Right renal pelvis (tissue), 4 donors: ENCODE measurements at places on chromosomes 7 and 10.

DNA sequence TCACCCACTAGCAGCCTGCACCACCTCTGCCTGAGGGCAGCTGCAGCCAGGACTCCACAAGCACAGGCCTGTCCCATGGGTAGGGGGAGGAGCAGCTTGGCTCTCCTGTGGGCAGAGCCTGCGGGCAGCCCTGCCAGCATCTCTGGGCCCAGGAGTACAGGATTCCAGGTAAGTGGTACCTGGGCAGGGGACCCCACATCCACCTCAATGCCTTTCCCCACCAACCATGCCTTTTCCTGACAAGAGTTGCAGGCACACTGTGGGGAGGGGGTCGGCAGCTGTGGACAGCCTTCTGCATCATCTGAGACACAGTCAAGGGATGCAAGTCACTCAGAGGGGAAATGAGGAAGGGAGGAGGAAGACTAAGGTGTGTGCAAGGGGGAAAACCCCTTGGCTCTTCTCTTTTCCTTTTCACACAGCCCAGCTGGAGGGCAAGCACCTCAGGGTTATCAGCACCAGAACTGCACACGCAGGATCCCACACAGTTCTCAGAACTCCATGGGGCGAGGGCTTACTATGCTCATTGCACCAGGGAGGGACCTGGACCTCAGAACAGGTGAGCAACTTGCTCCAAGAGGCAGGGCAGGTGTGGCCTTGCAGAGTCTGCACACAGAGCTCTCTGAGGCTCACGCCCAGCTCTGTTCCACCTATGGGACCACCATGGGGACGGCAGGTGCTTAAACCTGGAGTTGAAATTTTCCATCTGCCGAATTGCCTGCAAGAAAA, 16.5 kb upstream of the ANTXRL start:
- no peak for DNase-seq

- DNase-seq, result no peak
Observed at GRCh38 chr7:50782375-50783208, at the start of gene GRB10. TSS of gene GRB10 (minus strand) at chr7:50782896. CDS start at chr7:50732322, 50,574 bp downstream.

DNA sequence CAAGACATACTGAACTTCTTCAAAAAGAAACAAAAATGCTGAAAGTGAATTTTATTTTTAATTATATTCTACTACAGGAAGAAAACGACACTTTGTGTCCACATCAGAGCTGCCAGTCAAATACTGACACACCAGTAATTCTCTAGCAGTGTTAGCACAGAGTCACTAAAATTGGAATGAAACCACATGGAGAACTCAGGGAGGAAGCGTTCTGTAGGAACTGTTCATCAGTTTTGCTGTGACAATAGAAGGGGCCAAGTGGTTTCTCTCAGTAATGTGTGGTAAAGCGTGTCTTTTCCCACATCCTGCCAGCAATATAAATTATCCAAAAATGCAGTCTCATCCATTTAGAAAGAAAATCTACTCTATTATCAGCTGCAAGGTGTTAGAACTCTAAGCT, 683.3 kb downstream of the GRM8 start:
- DNase-seq, result no peak

DNA sequence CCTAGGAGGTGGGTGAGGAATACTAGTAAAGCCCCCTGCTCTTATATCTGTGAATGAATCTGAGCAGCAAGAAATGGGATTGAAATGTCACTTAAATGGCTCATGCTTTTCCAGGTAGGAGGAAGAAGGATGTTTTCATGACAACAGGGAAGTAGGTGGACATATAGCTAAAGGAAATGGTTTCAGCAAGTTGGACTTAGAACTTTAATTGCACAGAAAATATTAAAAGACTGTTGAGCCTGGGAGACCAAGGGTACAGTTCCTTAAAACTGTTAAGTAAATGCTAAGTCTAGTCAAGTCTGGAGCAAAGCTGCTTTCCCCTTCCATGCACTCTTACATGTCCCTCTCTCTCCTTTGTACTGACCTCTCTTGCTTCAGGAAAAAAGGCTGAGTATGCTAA, 301.3 kb downstream of the HGF start:
- no peak for DNase-seq

- no peak for DNase-seq
Observed at GRCh38 chr10:113666682-113667252, 2.9 kb upstream of the NRAP start.

GRCh38 chr7:135920478-135920877, 56.7 kb downstream of the MTPN start:
- DNase-seq, result no peak

DNA sequence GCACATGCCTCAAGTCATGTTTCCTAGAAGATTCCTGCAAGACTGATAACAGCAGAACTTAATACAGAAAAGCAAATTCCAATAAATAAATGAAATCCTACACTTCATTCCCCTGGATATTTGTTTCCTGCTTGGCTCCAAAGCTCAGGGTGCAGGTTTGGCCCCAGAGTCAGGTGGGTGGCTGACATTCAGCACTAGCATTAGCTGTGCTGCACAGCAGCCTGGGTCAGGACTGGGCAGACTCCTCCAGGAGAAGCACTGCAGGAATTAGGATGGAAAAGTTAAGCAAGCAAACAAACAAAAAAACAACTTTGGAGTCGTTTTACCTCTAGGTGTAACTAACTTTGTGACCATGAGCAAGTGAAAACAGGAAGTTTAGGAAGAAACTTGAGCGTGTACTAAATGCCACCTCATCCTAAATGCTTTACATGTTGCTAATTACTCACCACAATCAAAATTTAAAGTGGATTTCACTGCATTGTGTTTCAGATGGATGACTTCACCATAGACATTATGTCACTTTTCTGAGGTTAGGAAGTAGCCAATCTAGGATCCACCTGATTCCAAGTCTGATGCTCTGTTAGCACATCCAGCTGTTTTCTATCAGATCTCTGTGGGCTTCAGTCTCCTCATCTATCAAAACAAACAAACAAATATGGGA, 239.4 kb downstream of the C7orf25 start:
- no peak for DNase-seq

DNA sequence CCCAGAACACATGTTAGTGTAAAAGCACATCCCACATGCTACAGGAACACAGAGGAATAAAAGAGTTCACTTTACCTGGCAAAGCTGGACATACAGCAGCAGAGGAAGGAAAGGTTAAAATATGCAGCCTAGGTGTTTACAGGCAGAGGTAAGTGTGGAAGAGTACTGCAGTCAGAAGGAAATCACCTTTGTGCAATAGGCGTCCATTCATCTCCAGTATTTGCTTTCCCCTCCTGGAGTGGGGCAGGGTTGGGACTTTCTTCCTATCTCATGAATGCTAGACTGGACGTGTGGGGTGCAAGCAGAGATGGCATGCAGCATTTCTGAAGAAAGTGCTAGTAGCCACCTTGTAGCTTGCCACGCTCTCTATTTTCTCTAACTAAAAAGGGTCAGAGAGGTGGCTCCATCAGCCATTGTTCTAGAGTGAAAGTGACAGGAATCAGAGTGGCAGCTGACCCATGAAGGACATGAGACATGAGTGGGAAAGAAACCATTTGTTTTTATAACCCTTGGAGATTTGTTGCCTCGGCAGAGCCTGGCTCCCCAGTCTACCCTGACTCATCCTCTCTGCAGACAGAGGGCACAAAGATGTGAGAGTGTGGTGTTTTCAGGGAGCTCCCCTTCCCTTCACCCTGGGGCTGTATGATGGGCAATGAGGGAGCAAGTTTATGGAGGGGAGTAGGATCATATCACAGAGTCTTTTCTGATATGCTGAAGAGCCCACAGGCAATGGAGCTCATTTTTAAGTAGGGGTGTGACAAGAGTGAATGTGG, 101.2 kb upstream of the SEC61G start:
- DNase-seq, result no peak
